ENCODE measurements at places on chromosomes 12 and 14. TPM values are rescaled to one million over a fixed set of nuclear protein-coding genes. Genes with fewer than 3 reads are reported as not detected.

The MYF6 gene
- not detected for total RNA-seq

The CEBPE gene
- total RNA-seq, result 0.13 TPM

The ADAMTS20 gene
- not detected for total RNA-seq

The GPR135 gene
- total RNA-seq, result 6.5 TPM

The KIF5A gene
- total RNA-seq, result under 0.01 TPM

The PLEKHG7 gene
- total RNA-seq, result not detected

The SMCO2 gene
- 1.6 TPM for total RNA-seq

The LTB4R2 gene
- 5.5 TPM for total RNA-seq

The ASCL1 gene
- not detected for total RNA-seq

The RAD51AP1 gene
- total RNA-seq, result 11.8 TPM

The KRT77 gene
- not detected for total RNA-seq

The LHX5 gene
- not detected for total RNA-seq

The STON2 gene
- 51.6 TPM for total RNA-seq

The PRB2 gene
- not detected for total RNA-seq

The DICER1 gene
- total RNA-seq, result 70.0 TPM

The CLEC12A gene
- not detected for total RNA-seq

The GDF3 gene
- total RNA-seq, result not detected

The STXBP6 gene
- total RNA-seq, result 1.2 TPM

The ERBB3 gene
- 0.91 TPM for total RNA-seq

The ABCC9 gene
- 0.32 TPM for total RNA-seq

The PFKM gene
- total RNA-seq, result 65.9 TPM

The IL22 gene
- total RNA-seq, result not detected

The MIP gene
- 0.26 TPM for total RNA-seq

Data from articular chondrocyte of knee joint (primary cell).